ENCODE measurements at places on chromosomes 2 and 18.
A peak's percentile ranks its signal among the peaks of the same experiment; 100 is the strongest.

GRCh38 chr2:151182899-151183809 is 78.5 kb downstream of the RBM43 start:
- no peaks in the 10 kb centered on the region for H3K27me3 ChIP-seq
- H3K4me1 ChIP-seq: no peaks in the 10 kb centered on the region
- H3K36me3 ChIP-seq: no peaks in the 10 kb centered on the region
- no peak overlapping the region for H3K27ac ChIP-seq
- H3K4me3 ChIP-seq: no peak overlapping the region
- DNase-seq: no peak

DNA sequence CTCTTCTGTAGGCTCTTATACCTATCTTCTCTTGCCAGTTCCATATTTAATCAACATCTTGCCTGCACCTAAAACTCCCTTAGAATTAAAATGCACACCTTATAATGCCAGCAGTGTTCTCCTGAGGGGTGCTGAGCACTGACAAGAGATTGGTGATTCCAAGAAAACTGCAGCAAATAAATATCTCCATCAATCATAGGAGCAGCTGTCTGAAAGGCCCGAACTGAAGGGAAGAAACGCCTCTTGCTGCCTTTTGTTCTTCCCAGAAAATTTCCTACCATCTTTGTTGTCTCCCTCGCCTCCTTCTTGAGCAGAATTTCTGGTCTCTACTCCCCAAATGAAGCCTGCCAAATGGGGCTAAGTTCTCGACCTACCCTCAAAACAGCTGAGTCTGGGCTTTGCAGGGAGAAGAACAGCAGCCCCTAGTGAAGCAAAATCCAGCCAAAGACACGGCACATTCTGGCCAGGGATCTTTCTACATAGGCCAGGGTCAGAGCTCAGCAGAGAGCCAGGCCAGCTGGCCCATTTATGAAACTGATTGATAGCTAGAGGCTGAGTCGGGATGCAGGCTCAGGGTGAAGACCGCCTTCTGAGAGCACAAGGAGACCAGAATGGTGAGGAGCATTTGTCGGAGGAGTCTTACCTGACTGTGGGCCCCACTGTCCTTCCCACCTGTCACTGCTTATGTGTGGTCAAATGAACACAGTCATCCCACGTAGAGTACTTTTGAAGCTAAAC is 20.4 kb upstream of the TMEM247 start:
- no peaks in the 10 kb centered on the region for H3K36me3 ChIP-seq
- H3K27me3 ChIP-seq: no peaks in the 10 kb centered on the region
- no peak overlapping the region for H3K27ac ChIP-seq
- H3K4me3 ChIP-seq: no peak overlapping the region
- no peaks in the 10 kb centered on the region for H3K4me1 ChIP-seq
- no peak for DNase-seq

- peak; percentile 53 for DNase-seq
- peaks cover 13% of the 10 kb centered on the region for H3K4me1 ChIP-seq
- H3K4me3 ChIP-seq: peak overlapping the region; percentile 78
- no peaks in the 10 kb centered on the region for H3K27me3 ChIP-seq
- no peaks in the 10 kb centered on the region for H3K36me3 ChIP-seq
Observed at GRCh38 chr2:8682719-8683667, 1.1 kb downstream of the ID2 start.

DNA sequence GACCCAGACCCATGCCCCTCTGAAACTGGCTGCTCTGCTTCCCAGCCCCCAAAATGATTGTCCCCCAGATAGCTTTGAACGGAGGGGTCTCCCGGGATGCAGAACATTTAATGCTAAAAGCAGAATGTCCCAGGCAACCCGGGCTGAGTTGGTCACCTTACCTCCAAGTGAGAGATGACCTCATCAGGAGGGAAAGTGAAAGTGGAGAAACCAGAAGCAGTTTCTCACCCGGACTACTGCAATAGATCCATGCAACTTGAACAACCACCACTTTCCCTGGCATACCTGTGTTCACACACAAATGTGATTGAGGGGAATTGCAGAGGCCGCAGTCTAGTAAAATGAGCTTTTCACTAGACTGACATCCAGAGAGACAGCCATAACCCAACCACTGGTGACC is 75.3 kb upstream of the NPAS2 start:
- H3K4me1 ChIP-seq: no peaks in the 10 kb centered on the region
- no peaks in the 10 kb centered on the region for H3K36me3 ChIP-seq
- no peak overlapping the region for H3K27ac ChIP-seq
- H3K27me3 ChIP-seq: no peaks in the 10 kb centered on the region
- peak; percentile 47 for DNase-seq
- H3K4me3 ChIP-seq: no peak overlapping the region

GRCh38 chr2:80335411-80335810 is 30.9 kb upstream of the LRRTM1 start:
- DNase-seq: no peak
- no peak overlapping the region for H3K27ac ChIP-seq
- H3K4me3 ChIP-seq: no peak overlapping the region
- no peaks in the 10 kb centered on the region for H3K36me3 ChIP-seq
- H3K27me3 ChIP-seq: no peaks in the 10 kb centered on the region

DNA sequence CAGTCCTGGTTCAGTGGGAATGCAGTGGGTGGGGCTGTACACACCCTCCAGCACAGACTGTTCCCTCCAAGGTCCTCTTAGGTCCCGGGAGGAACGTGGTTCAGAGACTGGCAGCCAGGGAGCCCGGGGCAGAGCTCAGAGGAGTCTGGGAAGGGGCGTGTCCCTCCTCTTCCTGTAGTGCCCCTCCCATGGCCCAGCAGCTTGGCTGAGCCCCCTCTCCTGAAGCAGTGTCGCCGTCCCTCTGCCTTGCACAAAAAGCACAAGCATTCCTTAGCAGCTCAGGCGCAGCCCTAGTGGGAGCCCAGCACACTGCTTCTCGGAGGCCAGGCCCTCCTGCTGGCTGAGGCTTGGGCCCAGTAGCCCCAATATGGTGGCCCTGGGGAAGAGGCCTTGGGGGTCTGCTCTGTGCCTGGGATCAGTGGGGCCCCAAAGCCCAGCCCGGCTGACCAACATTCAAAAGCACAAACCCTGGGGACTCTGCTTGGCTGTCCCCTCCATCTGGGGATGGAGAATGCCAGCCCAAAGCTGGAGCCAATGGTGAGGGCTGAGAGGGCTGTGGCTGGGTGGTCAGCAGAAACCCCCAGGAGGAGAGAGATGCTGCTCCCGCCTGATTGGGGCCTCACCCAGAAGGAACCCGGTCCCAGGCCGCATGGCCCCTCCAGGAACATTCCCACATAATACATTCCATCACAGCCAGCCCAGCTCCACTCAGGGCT is 17.5 kb upstream of the FAHD2A start:
- no peak for DNase-seq
- no peaks in the 10 kb centered on the region for H3K27me3 ChIP-seq
- no peak overlapping the region for H3K27ac ChIP-seq
- H3K36me3 ChIP-seq: no peaks in the 10 kb centered on the region
- H3K4me1 ChIP-seq: no peaks in the 10 kb centered on the region

- H3K27ac ChIP-seq: no peak overlapping the region
- no peaks in the 10 kb centered on the region for H3K36me3 ChIP-seq
- no peaks in the 10 kb centered on the region for H3K27me3 ChIP-seq
- H3K4me3 ChIP-seq: no peak overlapping the region
Observed at GRCh38 chr2:96952976-96953610, 33.3 kb downstream of the FAM178B start.

- H3K27me3 ChIP-seq: no peaks in the 10 kb centered on the region
- DNase-seq: no peak
- peaks cover 10% of the 10 kb centered on the region for H3K4me1 ChIP-seq
- no peak overlapping the region for H3K27ac ChIP-seq
- peaks cover 6% of the 10 kb centered on the region for H3K36me3 ChIP-seq
Observed at GRCh38 chr2:216663106-216663505, 29.9 kb downstream of the IGFBP2 start.

GRCh38 chr2:45024600-45025291 is 15.5 kb upstream of the SIX2 start:
- H3K4me3 ChIP-seq: no peak overlapping the region
- H3K36me3 ChIP-seq: no peaks in the 10 kb centered on the region
- DNase-seq: no peak

GRCh38 chr2:83587309-83587708 is 871.8 kb downstream of the SUCLG1 start:
- H3K27me3 ChIP-seq: no peaks in the 10 kb centered on the region
- DNase-seq: no peak
- H3K36me3 ChIP-seq: no peaks in the 10 kb centered on the region

DNA sequence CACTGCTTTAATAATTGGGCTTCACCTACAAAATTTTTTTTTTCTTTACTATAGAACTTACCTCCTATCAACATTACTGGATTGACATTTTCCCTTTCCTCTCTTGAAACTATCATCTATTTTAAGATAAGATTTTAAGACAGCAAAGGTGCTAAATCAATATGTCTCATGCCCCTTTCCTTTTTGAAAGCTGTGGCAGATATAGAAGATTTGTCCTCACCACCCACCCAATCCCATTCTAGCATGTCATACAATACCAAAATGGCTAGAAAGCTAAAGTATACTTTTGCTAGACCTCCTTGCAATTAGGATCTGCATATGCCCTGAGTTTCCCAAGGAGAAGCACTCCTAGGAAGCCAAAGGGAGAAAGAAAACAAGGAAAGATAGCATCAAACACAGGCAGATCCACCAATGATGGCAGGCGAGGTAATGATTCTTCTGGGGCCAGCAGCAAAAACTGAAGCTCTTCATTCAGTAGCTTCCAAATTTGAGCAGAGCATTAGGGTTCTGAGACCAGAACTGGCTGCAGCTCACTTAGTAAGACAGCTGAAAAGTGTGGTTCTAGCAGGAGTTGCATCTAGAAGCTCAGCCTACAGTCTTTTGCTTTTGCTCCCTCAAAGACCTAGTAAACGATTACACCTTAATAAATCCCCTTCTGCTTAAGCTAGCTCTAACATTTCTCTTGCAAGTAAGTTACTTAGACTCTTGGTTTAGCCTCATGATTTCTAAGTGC is 242.1 kb downstream of the ZEB2 start:
- no peaks in the 10 kb centered on the region for H3K27me3 ChIP-seq
- no peak for DNase-seq
- no peak overlapping the region for H3K4me3 ChIP-seq
